ENCODE measurements at places on chromosomes 6 and 20.

- no peak for DNase-seq
Observed at GRCh38 chr6:148790404-148790803, 43.6 kb downstream of the UST start.

DNA sequence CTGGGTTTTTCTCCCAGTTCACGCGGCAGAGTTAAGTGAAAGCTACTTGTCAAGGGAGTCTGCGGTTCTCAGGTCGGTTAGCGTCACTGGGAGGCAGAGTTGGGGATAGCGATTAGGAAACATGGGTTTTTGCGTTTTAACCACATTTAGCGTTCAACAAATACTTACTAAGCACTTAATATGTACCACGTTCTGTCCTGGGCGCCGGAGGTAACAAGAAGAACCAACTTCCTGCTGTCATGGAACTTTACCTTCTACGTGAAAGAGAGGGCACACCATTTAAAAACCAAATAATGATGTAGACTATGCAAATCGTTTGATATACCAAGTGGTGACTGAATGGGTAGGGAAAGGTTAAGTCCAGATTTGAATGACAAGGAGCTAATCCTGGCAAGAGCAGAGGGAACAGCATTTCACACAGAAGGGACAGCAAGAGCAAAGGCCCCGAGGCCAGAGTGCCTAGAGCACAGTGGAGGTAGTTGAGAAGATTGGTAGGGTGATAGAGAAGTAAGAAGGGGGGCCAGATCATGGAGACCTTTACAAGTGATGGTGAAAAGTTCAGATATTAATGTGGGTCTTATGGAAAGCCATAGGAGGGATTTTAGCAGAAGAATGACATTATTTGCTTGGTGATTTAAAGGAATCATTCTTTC lies 744 bp downstream of the RIOK1 start:
- DNase-seq, result no peak

GRCh38 chr6:88730611-88731011 lies 232.8 kb downstream of the RNGTT start:
- DNase-seq, result no peak

GRCh38 chr6:84340422-84340821 lies 113.0 kb upstream of the CEP162 start:
- DNase-seq, result no peak

DNA sequence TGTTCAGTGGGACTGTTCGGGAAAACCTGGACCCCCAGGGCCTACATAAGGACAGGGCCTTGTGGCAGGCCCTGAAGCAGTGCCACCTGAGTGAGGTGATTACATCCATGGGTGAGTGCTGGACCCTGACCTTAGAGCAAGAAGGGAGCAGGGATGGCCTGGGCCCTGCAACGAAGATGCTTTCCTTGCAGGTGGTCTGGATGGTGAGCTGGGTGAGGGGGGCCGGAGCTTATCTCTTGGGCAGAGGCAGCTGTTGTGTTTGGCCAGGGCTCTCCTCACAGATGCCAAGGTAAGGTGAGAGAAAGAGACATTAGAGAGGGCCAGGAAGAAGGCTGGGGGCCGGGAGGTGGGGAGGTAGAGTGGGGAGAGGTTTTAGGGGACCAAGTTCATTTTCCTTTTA lies 6.4 kb downstream of the DLK2 start:
- no peak for DNase-seq

GRCh38 chr6:124190256-124190655 lies 386.6 kb downstream of the NKAIN2 start:
- no peak for DNase-seq

DNA sequence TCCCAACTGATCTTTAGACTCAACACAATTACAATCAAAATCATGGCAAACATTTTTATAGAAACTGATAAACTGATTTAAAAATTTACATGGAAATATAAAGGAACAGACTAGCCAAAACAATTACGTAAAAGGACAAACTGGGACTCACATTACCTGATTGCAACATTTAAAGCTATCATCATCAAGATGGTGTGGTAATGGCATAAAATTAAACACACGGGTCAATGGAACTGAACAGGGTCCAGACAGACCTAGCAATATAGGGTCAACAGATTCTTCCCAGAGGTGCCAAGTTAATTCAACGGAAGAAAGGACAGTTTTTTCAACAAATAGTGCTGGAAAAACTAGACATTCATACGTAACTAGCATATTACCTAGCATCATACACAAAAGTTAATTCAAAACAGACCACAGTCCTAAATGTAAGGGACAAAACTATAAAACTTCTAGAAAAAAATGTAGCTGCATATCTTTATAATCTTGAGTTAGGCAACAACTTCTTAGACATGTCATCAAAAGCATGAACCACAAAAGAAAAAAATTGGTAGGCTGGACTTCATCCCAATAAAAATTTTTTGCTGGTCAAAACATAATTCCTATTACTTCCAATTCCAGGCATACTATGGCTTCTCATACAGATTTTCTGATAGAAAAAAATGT lies 147.4 kb upstream of the BEND6 start:
- DNase-seq, result no peak

DNA sequence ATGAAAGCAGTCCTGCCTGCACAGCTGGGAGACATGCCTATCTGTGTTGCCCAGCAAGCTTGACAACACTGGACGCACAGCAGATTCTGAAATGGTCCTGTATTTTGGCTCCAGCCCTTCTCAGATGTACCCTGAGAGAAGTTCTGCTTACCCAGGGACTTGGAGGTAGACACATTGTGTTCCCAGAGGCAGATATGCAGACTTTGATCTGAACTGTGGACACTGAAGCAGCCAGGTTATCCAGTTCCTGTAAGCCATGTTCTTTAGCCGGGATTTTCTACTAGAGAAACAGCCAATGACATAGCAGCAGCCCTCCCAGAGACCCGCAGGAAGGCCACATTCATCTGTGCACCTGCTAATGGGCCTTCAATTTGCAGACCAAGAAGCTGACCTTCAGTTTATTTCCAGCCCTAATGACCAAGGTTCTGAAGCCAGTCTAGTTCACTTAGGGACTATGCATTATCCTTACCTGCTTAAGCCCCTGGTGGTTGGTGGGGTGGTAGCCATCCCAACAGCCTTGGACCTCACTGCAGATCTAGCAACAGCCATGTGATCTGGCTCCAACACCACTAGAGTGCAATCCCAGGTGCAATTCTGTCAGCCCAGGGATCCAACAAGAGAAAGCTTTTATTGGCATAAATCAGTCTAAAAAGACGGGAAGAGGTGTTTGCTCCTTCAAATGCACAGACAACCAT lies 134.2 kb downstream of the MEI4 start:
- DNase-seq, result no peak

GRCh38 chr6:80903711-80904110 lies 797.2 kb downstream of the BCKDHB start:
- DNase-seq, result no peak

- no peak for DNase-seq
Observed at GRCh38 chr6:161444464-161444863, 170.6 kb upstream of the AGPAT4 start.

DNA sequence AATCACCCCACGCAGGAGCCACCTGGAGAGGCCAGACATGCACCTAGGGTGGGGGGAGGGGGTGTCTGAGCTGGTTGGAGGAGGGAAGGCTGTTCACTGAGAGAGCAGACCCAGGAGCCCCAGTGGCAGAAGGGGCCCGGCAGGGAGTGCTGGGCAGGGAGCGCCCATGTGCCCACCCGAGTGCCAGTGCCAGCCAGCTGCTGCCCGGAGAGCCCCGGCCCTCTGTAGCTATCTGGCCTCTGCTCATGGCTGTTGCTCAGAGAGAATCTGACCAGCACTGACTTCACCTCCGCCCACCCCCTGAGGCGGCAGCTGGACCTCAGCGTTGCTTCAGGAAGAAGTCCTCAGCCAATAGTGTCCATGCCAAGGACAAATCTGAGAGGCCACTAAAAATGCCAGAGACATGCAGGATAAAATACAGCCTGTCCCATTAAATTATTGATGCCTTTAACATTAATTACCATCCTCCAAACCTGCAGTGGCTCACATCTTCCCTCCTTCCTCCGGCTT lies 22.8 kb downstream of the SLC17A9 start:
- DNase-seq, result no peak

DNA sequence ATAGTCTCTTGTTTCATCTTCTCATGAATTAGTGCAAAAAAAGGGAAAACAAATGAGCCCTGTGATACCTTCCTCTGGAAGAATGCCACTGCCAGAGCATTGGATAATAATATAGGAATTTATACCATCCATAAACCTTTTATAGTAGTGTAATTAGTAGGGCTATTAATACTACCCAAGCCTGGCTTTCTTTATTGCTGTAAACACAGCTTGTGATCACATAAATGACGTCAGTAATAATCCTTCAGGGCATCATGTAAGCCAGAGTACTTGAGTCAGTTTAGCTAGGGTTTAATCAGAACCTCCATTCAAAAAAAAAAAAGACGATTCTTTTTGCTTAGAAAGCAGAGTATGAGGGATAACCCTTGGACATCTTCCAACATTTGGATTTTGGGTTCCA lies 264.8 kb downstream of the SLC35F1 start:
- no peak for DNase-seq

DNA sequence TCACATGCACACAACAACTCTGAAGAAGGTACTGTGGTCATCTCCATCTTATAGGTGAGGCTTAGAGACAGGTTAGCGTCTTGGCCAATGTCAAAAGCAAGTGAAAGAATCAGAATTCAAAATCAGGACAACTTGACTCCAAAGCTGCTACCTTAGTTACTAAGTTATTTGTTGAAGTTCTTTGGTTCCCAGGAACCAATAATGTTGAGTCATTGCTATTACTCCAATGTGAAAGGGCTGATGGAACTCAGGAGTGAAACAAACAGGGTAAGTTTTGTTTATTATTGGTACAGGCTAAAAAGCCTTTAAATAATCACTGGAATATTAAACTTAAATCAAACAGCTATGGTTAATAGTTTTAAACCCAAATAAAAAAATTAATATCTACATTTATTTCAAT lies 111.1 kb downstream of the PDSS2 start:
- DNase-seq, result no peak

DNA sequence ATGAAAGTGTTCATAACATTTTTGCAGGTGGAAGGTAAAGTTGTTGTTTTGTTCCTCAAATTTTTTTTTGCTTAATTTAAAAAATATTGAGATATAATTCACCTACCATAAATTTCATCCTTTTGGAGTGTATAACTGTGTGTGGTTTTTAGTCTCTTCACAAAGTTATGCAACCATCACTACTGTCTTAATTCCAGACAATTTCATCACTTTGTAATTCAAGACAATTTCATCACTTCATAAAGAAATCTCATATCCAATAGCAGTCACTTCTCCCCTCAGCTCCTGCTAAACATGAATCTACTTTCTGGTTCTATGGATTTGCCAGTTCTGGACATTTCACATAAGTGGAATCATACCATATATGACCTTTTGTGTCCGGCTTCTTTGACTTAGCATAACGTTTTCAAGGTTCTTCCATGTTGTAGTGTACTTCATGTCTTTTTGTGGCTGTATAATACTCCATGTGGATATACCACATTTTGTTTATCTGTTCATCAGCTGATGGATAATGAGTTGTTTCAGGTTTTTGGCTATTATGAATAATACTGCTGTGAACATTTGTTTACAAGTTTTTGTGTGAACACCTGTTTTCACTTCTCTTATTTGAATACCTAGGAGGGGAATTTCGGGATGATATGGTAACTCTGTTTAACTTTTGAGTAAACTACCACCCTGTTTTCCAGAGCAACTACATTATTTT lies 18.8 kb downstream of the ZFAND3 start:
- DNase-seq, result no peak

- DNase-seq, result no peak
Observed at GRCh38 chr20:54122189-54122588, 51.6 kb downstream of the CYP24A1 start.

DNA sequence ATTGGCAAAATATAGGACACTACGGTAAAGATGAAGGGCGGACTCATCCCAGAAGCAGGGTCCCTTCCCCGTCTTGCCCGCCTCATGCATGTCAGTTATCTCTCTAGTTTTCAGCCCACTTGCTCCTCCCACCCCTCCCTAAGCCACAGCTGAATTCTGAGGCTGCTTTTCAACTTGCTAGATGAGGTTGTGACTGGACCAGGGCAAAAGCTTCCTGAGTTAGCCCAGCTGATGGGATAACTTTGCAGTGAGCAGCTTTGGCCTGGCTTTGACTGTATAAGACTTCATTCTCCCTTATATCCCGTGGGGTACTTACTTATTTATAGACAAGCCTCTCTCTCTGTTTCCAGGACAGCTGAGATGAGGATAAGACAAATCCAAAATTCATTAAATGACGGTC lies 23.2 kb downstream of the GHRH start:
- DNase-seq, result no peak

- DNase-seq, result no peak
Observed at GRCh38 chr6:24441599-24441904, 38.8 kb downstream of the MRS2 start.

DNA sequence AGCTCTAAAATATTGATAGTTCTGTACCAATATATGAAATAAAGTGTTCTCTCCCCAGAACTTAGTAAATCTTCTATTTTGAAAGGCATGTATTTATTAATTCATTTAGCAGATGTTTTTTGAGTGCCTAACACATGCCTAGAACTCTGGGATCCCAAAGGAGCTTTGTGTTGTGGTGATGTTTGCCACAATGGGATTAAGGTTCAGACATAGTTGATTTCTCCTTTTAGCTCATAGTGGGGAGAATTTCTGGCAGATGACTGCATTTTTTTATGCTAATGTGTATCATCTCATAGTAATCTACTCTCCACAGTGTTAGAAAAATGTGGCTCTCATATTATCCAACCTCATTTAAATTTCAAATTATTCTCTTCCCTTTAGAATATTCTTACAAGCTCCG lies 21.7 kb downstream of the MYB start:
- DNase-seq, result no peak

DNA sequence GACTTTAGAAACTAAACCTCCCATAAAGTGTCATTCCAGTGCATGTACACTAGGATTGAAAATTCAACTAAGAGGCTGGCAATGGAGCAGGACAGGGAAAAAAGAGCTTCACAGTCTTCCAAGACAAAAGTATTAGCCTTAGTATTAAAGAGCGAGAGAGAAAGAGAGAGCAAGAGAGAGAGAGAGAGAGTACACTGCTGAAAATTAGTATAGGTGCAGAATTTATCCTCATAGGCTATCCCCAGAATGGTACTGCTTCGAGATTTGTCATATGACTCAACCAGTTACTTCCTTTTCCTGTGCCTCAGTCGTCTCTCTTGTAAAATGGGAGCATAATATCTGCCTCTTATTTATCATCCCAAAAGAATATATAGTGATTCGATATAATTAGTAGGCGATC lies 543.2 kb upstream of the JARID2 start:
- DNase-seq, result no peak

DNA sequence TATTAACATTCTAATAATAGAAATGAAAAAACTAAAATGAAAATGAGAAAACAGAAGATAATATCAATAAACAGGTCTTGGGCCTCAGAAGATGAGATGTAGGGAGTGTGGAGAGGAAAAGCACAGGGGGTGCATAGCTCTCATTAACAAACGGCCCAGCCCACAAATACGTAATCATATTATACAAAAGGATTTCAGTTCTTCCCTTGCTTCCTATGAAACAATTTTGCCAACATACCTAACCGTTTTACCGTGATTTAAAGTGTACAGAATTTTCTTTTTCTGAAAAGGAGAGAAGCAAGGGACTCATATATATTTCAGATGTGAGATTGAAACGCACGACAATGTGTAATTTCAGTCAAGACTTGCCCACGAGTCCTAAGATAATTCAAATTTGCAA lies 136.0 kb downstream of the HFE start:
- no peak for DNase-seq

- no peak for DNase-seq
Observed at GRCh38 chr20:44111712-44112335, 75.2 kb downstream of the JPH2 start.

- no peak for DNase-seq
Observed at GRCh38 chr6:45132059-45132458, 196.1 kb upstream of the RUNX2 start.
